NCI-H1105 treated with DMSO at 0.1 percent for 48 hours (cell line): ENCODE measurements at places on chromosomes 1 and 21.

DNA sequence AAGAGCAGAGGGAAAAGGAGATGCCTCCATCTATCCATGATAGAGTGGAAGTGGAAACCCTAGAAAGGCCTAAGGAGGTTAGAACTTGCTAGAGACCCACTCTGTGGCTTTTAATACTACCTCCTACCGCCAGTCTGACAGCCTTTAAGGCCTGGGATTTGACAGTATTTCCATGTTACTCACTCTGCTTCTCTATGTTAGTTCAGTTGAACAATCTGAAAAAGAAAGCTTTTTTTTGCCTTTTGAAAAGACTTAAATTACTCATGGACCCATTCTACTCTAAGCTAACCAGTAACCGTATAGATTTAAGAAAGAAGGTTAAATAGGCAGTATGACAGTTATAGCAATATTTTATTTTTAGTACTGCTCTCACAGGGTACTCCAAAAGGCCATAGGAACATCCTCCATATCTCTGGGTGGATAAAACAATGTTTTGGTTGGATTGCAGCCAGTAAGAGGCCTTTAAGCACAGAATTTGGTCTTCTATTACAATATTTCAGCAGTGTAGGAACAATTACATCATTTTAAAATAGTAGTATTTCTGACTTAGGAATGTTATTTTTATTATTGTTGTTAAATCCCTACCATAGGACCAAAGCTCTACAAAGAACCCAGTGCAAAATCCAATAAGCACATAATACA lies 15.9 kb upstream of the GPR25 start:
- DNase-seq: no peak

GRCh38 chr21:26710155-26710554 lies 135.1 kb downstream of the ADAMTS1 start:
- DNase-seq: no peak

DNA sequence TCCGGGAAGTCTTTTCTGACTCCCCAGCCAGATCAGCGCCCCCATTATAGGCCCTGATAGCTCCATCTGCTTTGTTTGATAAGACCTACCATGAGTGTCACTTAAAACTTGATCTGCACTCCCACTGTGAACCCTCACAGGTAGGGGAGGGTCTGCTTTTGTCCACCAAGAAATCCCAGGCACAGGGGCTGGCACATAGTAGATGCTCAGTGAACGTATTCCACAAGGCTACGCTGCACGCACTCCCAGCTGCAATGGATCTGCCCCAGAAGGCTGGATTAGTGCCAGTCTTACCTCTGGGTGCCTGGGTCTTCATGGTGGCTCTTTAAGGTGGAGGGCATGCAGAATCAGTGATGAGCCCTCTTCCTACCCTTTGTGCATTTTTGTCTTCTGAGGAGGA lies 447.1 kb downstream of the PTPRU start:
- no peak for DNase-seq

DNA sequence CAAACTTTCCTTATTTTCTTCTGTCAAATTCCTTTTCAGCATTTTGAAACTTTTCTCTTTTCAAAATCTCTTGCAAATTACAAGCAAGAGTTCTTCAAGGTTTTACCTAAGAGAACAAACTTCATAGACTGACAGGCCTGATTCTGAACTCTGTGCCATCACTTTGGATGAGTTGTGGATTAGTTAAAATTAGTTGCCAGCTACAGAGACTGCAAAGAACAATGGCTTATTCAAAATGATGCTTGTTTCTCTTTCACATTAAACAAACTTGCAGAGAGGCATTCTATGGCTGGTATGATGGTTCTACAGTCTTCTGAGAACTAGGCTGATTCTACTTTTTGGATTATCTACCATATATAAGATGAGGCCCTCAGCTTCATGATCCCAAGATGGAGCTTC lies 3.8 kb downstream of the LRRC8B start:
- no peak for DNase-seq
